ENCODE measurements at places on chromosomes 12 and 14.

- peak; percentile 86 for DNase-seq
These were observed 21.3 kb downstream of the FKBP11 start for GRCh38 chr12:48903982-48904411.

GRCh38 chr12:119486599-119487154 lies 106.9 kb upstream of the TMEM233 start:
- no peak for DNase-seq

DNA sequence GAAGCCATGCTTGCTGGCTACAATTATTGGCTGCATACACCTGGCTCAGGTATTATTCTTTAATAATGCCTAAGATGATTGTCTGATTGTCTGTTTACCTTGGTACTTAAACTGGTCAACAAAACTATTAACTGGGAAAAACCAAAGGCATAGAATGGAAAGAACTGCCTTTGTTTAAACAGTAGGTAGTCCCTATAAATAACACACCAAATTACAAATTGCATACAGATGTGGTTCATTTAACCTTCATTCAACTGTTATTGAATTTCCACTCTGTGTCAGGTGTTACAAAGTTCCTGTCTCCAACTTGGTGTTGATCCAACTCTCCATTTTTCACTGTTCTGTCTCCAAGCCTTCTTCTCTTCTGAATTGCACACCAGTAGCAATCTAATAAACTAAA lies 79.8 kb upstream of the FSCB start:
- DNase-seq = no peak

GRCh38 chr14:87888136-87888999 lies 104.6 kb downstream of the GALC start:
- DNase-seq = peak; percentile 3

DNA sequence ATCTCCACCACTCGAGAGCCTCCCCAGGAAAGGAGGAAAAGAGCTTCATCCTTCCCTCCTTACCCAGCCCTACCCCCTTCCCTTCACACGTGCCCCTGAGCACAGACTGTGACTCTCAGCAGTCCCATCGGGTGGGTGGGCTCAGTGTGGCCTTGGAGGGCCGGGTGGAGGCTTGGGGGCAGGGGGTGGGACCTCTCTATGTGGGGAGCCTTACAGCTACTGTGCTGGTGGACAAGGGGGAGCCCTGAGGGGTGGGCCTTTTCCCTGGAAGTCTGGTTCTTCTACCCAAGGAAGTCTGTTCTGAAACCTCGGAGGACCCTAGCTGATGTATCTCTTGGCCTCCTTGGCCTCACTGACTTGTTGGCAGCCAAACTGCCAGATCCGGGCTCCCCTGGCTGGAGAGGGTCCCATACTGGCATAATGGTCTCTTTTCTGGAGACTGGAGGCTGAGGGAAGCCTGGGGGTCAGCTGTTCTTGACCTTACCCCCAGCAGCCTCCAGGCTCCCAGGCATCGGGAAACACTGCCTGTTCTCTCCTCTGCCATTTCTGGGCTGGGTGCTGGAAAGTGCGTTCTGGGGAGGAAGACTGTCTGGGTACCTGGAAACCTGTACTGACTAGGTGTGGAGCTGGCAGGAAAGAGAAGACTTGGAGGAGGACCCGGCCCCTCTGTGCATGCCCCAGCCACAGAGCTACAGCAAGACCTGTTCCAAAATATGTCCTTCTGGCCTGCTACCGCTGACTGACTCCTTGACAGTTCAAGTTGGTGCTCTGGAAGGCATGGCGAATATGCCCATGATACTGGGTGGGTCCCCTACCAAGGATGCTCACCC lies 7.6 kb downstream of the VASH1 start:
- DNase-seq = no peak

GRCh38 chr14:55928276-55928675 lies 189.9 kb upstream of the PELI2 start:
- no peak for DNase-seq

- DNase-seq = peak; percentile 89
These were observed 11.2 kb upstream of the FKBP11 start for GRCh38 chr12:48936379-48936979.

GRCh38 chr14:102610968-102611811 lies 18.7 kb downstream of the RCOR1 start:
- DNase-seq = no peak

DNA sequence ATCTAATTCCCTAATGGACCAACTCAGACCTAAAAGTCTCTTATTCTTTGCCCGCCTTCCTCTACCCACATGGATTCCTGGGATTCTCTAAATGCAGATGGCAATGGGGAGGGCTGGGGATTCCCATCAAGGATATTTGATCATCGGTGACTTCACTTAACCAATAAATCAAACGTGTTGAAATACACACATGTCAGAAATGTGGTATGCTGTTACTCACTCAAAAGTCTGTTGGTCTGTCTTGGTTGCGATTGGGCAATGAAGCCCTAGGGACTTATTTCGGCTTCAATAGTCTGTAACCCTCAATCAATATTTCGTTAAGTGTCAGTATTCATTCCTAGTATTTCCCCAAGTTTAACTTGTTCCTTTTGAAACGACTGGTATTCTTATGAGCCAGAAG lies 117.2 kb upstream of the DIO3 start:
- DNase-seq = no peak

GRCh38 chr12:80894179-80894578 lies 43.6 kb downstream of the LIN7A start:
- DNase-seq = no peak

DNA sequence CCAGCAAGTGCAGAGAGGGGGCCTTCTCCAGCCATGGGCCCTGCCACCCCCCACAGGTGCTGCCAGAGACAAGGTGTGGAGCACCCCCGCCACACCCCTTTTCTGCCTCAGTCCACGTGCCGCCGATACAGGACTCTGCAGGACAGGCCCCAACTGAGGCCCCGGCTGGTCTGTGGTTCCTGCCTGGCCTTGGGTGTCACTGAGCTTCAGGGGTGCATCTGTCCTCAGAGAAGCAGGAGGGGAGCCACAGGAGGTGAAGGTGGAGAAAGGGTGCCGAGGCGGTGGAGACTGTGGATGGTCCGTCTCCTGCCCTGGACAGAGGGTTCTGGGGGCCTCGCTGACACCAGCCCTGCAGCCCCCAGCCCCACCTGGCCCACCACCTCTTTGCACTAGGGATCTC lies 63.1 kb downstream of the KIF26A start:
- DNase-seq = no peak

GRCh38 chr12:30840715-30841114 lies 85.8 kb upstream of the TSPAN11 start:
- DNase-seq = no peak

GRCh38 chr14:36701132-36701531 lies 39.5 kb downstream of the PAX9 start:
- no peak for DNase-seq

- no peak for DNase-seq
These were observed 187.0 kb downstream of the GRIP1 start for GRCh38 chr12:66491853-66492252.

DNA sequence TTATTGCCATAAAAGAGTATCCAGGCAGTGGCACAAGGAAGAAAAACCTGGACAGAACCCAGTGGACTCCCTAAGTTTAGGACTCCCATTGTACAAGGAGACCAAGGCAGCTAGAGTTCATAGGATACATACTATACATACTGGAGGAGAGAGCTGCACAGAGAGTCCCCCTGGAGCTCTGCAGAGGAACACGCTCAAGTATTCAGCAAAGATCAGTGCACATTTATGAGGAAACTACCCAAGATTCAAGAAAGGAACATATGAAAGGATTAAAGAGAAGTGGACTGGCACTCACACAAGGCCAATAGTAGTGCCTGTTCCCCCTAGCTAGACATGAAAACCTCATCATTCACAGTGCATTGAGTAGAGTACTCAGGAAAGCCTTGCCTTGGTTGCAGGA lies 43.0 kb upstream of the CHPT1 start:
- DNase-seq = no peak

GRCh38 chr12:90489141-90489540 lies 465.8 kb downstream of the CCER1 start:
- DNase-seq = no peak

DNA sequence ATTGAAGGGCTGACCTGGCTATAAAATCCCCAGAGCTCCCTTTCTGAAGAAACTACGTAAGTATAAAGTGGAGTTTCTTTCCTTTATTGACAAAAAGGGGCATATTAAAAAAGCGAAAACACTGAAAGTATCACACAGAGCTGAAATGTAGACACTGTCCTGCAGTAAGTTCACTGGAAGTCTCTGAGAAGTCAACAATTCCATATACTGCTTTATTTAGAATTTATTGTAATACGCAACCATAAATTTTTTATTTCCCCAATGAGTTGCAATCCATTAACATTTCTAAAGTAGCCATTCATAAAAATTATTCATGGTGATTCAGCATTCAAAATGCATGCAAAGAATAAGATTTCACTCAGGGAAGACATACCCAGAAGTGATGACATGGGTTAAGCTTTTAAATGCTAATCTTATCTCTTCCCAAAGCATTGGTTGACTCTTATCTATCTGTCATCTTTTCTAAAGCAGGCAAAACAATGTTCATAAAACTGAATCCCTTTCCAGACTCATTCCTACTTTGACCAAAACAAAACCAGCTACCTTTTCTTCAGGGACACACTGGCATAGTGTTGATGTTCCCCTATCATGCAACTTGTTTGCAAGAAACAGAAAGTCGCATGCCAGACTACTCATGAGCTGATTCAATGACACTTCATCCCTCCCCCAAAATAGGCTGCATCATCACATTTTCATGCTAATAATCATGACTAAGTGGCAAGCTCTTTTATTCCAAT lies 17.3 kb downstream of the KITLG start:
- peak; percentile 30 for DNase-seq

- no peak for DNase-seq
These were observed 113.4 kb upstream of the CPM start for GRCh38 chr12:69046363-69046762.

DNA sequence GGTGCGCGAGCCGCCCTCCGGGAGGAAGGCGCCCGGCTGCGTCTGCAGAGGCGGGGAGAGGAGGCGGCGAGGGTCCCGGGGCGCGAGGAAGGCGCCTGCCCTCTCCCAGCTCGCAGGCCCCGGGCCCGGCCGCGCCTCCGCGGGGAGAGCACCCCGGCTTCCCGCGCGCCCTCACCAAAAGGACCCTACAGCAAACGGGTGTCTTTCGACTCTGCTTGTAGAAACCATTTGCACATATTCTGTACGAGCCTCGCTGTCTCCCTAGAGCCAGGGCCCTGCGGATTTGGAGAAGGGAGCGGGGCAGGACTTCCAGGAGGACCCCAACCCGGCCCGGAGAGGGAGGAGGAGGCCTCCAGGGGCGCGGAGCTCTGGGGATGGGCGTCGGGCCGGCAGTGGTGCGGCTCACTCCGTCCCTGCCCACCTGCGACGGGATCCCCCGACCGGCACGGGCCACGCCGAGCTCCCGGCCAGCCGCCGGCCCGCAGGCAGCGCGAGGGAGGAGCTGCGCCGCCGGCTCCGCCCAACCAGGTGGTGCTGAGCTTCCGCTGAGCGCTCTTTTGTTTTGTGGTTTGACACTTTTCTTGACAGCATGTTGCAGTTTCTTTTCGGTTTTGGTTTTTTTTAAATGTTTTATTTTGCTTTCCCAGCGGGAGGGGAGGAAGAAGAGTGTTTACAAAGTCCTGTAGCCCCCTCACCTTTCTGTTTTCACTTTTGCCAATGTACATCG lies 103.3 kb upstream of the FKBP4 start:
- no peak for DNase-seq

- no peak for DNase-seq
These were observed 6.2 kb upstream of the DYRK4 start for GRCh38 chr12:4555804-4556203.

GRCh38 chr14:67538501-67538900 lies 5.4 kb downstream of the PLEKHH1 start:
- DNase-seq = no peak

DNA sequence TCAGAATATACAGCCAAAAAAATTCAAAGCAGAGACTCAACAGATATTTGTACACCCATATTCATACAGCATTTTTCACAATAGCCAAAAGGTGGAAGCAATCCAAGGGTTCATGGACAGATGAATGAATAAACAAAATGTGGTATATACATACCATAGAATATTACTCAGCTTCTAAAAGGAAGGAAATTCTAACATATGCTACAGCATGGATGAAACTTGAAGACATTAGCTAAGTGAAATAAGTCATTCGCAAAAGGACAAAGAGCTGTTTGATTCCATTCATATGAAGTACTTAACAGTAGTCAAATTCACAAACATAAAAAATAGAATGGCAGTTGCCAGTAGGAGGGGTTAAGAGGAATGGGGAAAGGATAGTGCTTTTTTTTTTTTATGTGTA lies 91.8 kb upstream of the ARID2 start:
- no peak for DNase-seq

- DNase-seq = no peak
These were observed 223.2 kb downstream of the KTN1 start for GRCh38 chr14:55802986-55803872.

- no peak for DNase-seq
These were observed 111.9 kb downstream of the SLC41A2 start for GRCh38 chr12:104846056-104846767.

GRCh38 chr12:47811072-47811396 lies 8.7 kb downstream of the HDAC7 start:
- DNase-seq = no peak

DNA sequence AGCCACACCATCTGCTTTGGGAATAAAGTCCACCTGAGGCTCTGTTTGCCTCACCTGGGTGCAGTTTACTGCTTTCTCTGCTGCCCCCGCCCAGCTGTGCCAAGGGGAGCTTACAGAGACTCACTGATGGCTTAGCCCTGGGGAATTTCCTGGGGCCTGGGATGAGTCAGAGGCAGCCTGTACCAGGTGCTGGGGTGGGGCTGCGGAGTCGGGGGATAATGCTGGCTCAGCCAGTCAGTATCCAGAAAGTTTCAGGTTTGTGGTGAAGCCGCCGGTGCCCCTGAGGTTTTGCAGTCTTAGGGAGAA lies 22.3 kb downstream of the PLEKHG3 start:
- DNase-seq = no peak
